ENCODE measurements at places on chromosomes 1 and 21. TPM values are rescaled to one million over a fixed set of nuclear protein-coding genes. Genes with fewer than 3 reads are reported as not detected.

- no peak for DNase-seq
- H3K27me3 ChIP-seq, result peaks cover 4% of the 10 kb centered on the region
- H3K4me1 ChIP-seq, result no peaks in the 10 kb centered on the region
Observed at GRCh38 chr1:175338387-175339135, 146.0 kb upstream of the KIAA0040 start.

The ADAM30 gene
- not detected for total RNA-seq

The KDF1 gene
- 8.1 TPM for total RNA-seq

DNA sequence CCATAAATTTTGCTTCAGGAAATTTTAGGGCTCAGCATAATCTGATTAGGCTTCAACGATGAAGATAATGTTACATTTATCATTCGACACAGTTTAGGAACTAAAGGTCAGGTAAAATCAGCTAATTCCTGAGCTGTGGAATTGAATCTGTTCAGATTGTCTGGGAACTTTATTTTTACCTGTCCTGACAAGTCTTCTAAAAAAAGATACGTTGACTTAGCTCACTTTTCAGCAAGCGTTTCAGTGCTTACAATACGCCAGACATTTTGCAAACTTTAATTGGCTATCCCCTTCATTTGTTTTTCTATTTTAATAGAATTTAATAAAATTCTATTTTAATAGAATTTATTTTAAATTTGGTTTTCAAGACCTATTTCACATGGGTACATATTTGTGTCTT is 57.8 kb downstream of the POU2F1 start:
- H3K4me1 ChIP-seq, result no peaks in the 10 kb centered on the region
- H3K27me3 ChIP-seq, result no peaks in the 10 kb centered on the region
- H3K36me3 ChIP-seq, result no peaks in the 10 kb centered on the region
- DNase-seq, result no peak

The MAP3K6 gene
- total RNA-seq, result 117 TPM

The KRTAP20-1 gene
- not detected for total RNA-seq

The ANXA9 gene
- total RNA-seq, result 0.68 TPM

The GSTM3 gene
- 18.5 TPM for total RNA-seq

The TRNAU1AP gene
- 26.3 TPM for total RNA-seq

DNA sequence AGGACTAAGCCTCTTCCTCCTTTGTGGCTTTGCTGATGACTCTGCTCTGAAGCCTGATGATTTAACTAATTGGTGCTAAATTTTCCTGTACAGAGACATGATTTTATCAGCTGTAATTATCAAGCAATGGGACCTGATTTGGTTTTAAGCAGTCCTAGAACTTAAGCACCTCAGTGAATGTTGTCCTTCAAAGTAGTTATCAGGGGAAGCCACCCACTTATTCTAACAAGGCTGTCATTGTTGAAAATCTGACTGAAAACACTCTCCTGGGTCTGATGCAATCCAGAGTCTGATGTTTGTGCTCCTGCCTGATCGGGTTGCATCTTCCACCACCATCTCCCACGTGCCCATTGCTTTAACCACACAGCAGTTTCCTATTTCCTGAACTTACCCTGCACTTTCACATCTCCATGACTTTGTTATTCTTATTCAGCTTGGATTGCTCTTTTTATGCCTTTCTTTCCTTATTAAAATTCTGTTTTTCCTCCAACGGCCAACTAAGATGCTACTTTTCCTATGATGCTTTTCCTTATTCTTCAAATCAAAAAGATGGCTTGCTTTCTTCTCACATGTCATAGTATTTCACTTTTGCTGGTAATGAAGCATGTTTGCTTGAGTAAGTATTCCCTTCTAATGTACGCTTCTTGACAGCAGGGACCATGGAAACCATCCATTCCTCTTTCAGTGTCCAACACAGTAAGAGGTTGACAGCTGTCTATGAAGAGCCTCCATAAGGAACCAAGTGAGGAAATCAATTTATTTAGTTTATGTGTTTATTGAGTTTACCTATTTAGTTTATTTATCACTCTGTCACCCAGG is 55.0 kb downstream of the S1PR1 start:
- H3K4me1 ChIP-seq, result peaks cover 35% of the 10 kb centered on the region
- no peak overlapping the region for H3K27ac ChIP-seq
- H3K4me3 ChIP-seq, result no peak overlapping the region
- H3K36me3 ChIP-seq, result no peaks in the 10 kb centered on the region

GRCh38 chr1:22416555-22417454 is 34.8 kb upstream of the ZBTB40 start:
- no peak overlapping the region for H3K27ac ChIP-seq
- H3K27me3 ChIP-seq, result peaks cover 19% of the 10 kb centered on the region
- DNase-seq, result peak; percentile 76
- H3K4me1 ChIP-seq, result peaks cover 16% of the 10 kb centered on the region

The MYBPHL gene
- 2.8 TPM for total RNA-seq

- no peaks in the 10 kb centered on the region for H3K36me3 ChIP-seq
- no peak overlapping the region for H3K4me3 ChIP-seq
- no peak overlapping the region for H3K27ac ChIP-seq
Observed at GRCh38 chr1:200099040-200099439, 71.5 kb downstream of the NR5A2 start.

The PGLYRP3 gene
- total RNA-seq, result not detected

- peaks cover 7% of the 10 kb centered on the region for H3K27me3 ChIP-seq
- H3K4me1 ChIP-seq, result peaks cover 12% of the 10 kb centered on the region
- no peaks in the 10 kb centered on the region for H3K36me3 ChIP-seq
- peak overlapping the region; percentile 49 for H3K4me3 ChIP-seq
Observed at GRCh38 chr1:1079408-1080121, 5.5 kb upstream of the RNF223 start.

The ARMH1 gene
- 14.5 TPM for total RNA-seq

GRCh38 chr1:39214021-39214713 is 9.7 kb downstream of the MACF1 start:
- no peaks in the 10 kb centered on the region for H3K36me3 ChIP-seq
- DNase-seq, result peak; percentile 57
- peaks cover 68% of the 10 kb centered on the region for H3K4me1 ChIP-seq
- peak overlapping the region; percentile 69 for H3K27ac ChIP-seq
- no peak overlapping the region for H3K4me3 ChIP-seq

DNA sequence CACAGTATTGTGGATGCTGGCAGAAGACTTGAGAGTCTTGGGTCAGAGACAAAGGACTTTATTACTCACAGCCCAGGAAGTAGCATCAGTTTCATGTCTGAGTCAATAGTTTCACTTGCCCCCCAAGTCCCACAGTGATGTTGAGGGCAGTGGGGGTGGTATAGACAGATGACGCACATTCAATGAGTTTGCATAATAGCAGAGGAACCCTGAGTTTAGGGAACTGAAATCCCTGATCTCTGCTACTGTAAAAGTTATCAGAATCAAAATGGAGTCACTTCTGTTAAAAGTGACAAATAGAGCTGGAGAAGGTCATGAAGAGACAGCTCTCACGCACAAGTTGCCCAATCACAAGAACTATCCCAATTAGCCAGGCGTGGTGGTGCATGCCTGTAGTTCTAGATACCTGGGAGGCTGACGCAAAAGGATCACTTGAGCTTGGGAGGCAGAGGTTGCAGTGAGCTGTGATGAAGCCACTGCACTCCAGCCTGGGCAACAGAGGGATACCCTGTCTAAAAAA is 11.5 kb upstream of the HCRTR1 start:
- no peak overlapping the region for H3K4me3 ChIP-seq
- H3K27me3 ChIP-seq, result no peaks in the 10 kb centered on the region
- H3K36me3 ChIP-seq, result no peaks in the 10 kb centered on the region
- no peaks in the 10 kb centered on the region for H3K4me1 ChIP-seq
- no peak overlapping the region for H3K27ac ChIP-seq
- no peak for DNase-seq

- no peak overlapping the region for H3K27ac ChIP-seq
- no peak for DNase-seq
- H3K4me3 ChIP-seq, result no peak overlapping the region
- H3K27me3 ChIP-seq, result no peaks in the 10 kb centered on the region
Observed at GRCh38 chr1:220123889-220124288, 30.0 kb downstream of the IARS2 start.

- no peak overlapping the region for H3K4me3 ChIP-seq
- DNase-seq, result no peak
- no peaks in the 10 kb centered on the region for H3K36me3 ChIP-seq
- H3K27ac ChIP-seq, result peak overlapping the region; percentile 33
- H3K27me3 ChIP-seq, result no peaks in the 10 kb centered on the region
Observed at GRCh38 chr1:65812065-65812464, 19.4 kb downstream of the PDE4B start.

The S1PR1 gene
- total RNA-seq, result 107 TPM

GRCh38 chr1:214503553-214503952 is 47.8 kb downstream of the PTPN14 start:
- H3K27me3 ChIP-seq, result no peaks in the 10 kb centered on the region
- no peak overlapping the region for H3K27ac ChIP-seq
- no peaks in the 10 kb centered on the region for H3K36me3 ChIP-seq

DNA sequence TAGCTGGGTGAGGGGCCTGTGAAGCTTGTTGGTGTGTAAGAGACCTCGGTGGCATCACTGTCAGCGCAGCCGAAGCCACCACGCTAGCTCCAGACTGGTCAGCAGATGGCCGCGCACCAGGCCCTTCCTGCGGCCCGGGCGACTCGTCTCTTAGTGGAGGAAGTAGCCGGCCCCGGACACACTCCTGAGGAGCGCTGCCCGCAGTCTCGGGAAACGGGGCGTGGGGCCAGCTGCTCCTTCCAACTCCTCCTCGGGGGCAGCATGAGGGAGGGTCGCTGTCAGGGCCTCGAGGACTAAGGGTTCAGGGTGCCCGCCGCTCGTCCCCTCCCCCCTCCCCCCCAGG is 20.4 kb downstream of the H3-3A start:
- no peaks in the 10 kb centered on the region for H3K27me3 ChIP-seq
- DNase-seq, result peak; percentile 83
- no peaks in the 10 kb centered on the region for H3K4me1 ChIP-seq
- H3K4me3 ChIP-seq, result peak overlapping the region; percentile 86

All from lower lobe of right lung (tissue), 2 donors.